Cortex of kidney (tissue), 1 donor: ENCODE measurements at places on chromosomes 12 and 14.

- DNase-seq, result no peak
These were observed 8.3 kb downstream of the TNFRSF1A start for GRCh38 chr12:6333566-6333965.

GRCh38 chr12:45585522-45586230, 143.8 kb upstream of the ARID2 start:
- no peak for DNase-seq

DNA sequence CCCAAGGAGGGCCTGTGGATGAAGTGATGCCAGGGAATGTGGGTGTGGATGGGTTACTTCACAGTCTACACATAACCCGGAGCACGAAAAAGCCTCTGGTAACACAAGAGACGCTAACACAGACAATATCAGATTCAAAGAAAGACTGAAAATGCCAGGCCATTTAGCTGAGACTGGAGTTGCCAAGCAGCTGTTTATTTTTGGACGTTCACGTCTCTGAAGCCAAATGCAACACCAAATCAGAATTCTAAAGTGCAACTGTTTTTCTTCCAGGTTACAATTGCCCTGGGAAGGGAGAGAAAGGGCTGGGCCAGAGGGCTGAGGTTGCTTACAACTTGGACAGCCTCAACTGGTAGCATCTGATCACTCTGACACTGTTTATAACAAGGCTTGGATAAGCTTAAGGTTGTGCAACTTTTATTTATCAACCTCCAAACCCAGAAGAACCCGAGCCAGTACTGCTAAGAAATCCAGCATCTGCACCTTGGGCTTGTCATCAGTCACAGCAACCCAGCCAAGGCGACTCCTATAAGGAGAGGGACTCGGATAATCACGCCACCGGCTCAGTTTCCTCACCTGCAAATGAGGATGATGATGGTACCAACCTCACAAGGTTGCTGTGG, 24.8 kb downstream of the NUAK1 start:
- DNase-seq, result no peak

DNA sequence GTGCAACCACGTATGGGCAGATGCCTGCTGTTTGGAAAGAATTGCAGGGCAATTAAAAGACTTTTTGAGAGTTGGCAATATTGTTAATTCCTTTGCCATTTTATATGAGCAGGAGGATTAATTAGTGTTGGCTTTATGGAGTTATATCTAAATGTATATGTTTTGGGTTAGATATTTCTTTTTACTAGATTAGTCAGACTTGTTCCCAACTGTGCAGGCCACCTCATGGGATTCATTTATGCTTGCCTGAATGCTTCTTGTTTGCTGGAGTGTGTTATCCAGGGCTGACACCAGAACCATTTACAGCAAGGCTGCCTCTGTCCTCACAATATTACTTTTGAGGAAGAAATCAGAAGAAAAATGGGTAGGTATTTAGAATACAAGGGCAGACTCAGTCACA, 192.5 kb downstream of the KTN1 start:
- DNase-seq, result no peak

DNA sequence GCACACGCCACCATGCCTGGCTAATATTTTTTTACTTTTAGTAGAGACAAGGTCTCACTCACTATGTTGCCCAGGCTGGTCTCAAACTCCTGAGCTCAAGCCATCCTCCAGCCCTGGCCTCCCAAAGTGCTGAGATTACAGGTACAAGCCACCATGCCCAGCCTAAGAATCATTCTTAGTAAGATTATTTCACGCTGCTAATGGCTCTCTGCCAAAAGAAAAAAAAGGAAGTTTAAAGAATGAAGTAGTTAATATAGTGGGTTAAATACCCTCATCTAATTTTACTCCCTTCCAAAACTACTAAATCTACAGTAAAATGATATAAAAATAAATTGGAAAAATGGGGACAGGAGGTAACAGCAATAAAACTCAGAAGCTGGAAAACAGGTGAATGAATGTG, 2.6 kb downstream of the ETFRF1 start:
- DNase-seq, result no peak
